Pancreas (tissue), 10 donors: ENCODE measurements at places on chromosomes 16 and 17.

GRCh38 chr17:51439395-51440229 is 179.3 kb downstream of the UTP18 start:
- no peak for DNase-seq
- no peak overlapping the region for H3K27ac ChIP-seq

GRCh38 chr17:60640503-60640902 is 37.1 kb upstream of the BCAS3 start:
- H3K27me3 ChIP-seq, result no peaks in the 10 kb centered on the region
- no peak overlapping the region for H3K27ac ChIP-seq
- no peak overlapping the region for H3K4me3 ChIP-seq
- no peaks in the 10 kb centered on the region for H3K36me3 ChIP-seq
- no peak for DNase-seq

- no peak overlapping the region for H3K4me3 ChIP-seq
- H3K27ac ChIP-seq, result no peak overlapping the region
- no peaks in the 10 kb centered on the region for H3K36me3 ChIP-seq
- DNase-seq, result no peak
These were observed 46.0 kb downstream of the SLC7A5 start for GRCh38 chr16:87823181-87823929.

- H3K4me1 ChIP-seq, result no peaks in the 10 kb centered on the region
- H3K27me3 ChIP-seq, result no peaks in the 10 kb centered on the region
- no peak overlapping the region for H3K4me3 ChIP-seq
These were observed 7.2 kb downstream of the OMG start for GRCh38 chr17:31289790-31290189.
